Stimulated activated CD4-positive, alpha-beta T cell treated with anti-CD3 and anti-CD28 coated beads, Interleukin-15, amount 100 ng/mL, for 24 hours (primary cell): ENCODE measurements at places on chromosomes 11 and 22.
A peak's percentile ranks its signal among the peaks of the same experiment; 100 is the strongest.

GRCh38 chr11:76208438-76209374 lies 2.4 kb upstream of the WNT11 start:
- peak; percentile 84 for DNase-seq

- DNase-seq: no peak
Observed at GRCh38 chr22:46783721-46784120, 21.3 kb downstream of the TBC1D22A start.

DNA sequence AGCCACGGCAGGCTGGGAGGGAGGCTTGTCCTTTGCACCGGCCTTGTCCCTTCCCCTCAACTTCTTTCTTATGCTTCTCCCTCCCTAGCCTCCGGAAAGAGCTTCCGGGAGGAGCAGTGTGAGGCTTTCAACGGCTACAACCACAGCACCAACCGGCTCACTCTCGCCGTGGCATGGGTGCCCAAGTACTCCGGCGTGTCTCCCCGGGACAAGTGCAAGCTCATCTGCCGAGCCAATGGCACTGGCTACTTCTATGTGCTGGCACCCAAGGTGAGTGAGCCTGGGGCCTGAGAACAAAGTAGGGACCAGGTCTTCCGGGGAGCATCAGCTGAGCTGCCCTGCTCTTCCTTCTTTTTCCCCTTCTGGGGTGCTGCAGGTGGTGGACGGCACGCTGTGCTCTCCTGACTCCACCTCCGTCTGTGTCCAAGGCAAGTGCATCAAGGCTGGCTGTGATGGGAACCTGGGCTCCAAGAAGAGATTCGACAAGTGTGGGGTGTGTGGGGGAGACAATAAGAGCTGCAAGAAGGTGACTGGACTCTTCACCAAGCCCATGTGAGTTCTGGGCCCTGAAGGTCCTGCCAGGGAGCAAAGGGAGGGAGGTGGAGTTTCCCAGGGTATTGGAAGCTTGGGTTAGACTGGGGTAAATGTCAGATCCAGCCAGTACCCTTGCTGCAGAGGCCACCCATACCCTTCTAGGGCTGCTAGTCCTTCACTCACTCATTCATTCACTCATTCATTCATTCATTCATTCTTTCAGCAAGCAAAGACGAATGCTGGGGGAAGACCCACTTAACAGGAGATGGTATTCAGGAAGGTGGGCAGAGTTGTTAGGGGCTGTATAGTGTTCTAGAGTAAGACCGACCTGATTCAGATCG lies 22.6 kb downstream of the ADAMTS15 start:
- DNase-seq: no peak

DNA sequence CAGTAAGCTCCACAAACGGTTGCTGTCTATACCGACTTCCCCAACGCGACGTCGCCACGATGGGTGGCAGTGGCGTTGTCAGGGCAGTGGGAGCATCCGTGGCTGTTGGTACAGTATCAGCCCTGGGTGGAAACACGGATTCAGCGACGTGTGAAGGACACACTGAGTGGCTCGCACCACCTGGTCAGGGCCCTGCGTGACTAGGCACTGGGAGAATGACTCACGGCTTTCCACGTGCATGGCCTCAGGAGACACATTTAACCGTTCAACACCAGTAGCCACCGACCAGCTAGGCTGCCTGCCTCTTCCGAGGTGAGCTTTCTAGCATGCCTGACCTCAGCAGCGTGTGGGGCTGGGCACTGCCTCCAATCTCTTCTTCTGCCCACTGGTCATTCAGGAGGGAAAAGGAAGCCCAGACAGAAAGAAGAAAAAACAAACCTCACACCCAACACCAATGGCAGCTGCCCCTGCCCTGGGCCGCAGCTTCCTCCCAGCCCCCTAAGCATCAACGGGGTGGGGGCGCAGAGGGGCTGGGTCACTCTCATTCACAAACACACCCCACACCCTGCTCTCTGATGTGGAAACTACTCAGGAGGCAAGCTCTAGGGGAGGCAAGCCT lies 59.0 kb downstream of the MYH9 start:
- DNase-seq: peak; percentile 69

GRCh38 chr11:128457874-128458273 lies 129.5 kb downstream of the ETS1 start:
- no peak for DNase-seq

GRCh38 chr11:119729581-119729927 lies 554 bp upstream of the NECTIN1 start:
- no peak for DNase-seq

- no peak for DNase-seq
Observed at GRCh38 chr11:130454491-130455252, 6.2 kb downstream of the ADAMTS15 start.

- DNase-seq: no peak
Observed at GRCh38 chr11:34891611-34892010, 24.6 kb downstream of the APIP start.

GRCh38 chr22:26983311-26983710 lies 325.9 kb downstream of the MIAT start:
- no peak for DNase-seq

GRCh38 chr11:61065955-61066638 lies 36.2 kb upstream of the CD5 start:
- DNase-seq: peak; percentile 82

DNA sequence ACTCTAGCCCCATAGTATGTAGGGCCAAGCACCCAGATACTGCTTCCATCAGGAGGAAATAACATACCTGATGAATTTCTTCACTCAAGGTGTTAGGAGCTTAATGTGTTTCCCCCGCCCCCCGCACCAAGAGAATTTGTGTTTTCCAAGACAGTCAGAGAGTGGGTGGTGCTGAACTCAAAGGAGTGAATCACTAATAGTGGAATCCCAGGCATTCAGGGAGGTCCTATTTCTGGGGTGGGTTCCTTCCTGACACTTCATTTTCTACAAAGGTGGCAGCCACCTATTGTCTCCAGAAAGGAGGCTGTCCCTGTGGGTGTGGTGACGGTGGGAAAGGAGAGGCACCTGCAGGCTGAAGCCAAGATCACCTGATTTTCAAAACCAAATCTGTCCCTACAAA lies 50.8 kb upstream of the ELF5 start:
- no peak for DNase-seq

DNA sequence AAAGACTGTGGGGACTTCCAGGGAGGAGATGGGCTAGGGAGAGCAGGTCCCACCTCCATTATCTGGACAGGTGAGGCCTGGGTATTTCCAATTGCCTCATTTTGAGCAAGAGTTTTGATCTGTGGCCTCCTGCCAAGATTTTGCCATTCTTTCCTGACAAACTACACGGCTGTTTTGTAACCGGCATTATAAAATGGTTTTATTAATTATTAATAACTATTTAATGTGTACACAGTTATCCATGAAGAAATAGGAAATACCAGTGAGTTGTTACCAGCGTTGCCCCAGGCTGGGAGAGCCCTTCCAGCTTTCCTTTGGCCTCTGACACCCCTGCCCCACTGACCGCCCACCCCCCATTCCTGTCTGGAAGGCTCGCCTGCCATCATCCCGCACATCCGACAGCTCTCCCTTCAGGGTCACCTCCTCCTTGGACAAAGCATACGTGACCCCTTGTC lies 14.9 kb upstream of the SEC14L3 start:
- no peak for DNase-seq
